ENCODE measurements at places on chromosomes 5 and 9. TPM values are rescaled to one million over a fixed set of nuclear protein-coding genes. Genes with fewer than 3 reads are reported as not detected.

The PCDHB4 gene
- 1.7 TPM for polyA plus RNA-seq

The SLC45A2 gene
- 0.17 TPM for polyA plus RNA-seq

The PCDHA6 gene
- polyA plus RNA-seq = 0.36 TPM

The EGFLAM gene
- polyA plus RNA-seq = 10.8 TPM

The NUTM2G gene
- polyA plus RNA-seq = 0.67 TPM

- peak; percentile 5 for DNase-seq
These were observed 13.9 kb downstream of the ALDOB start for GRCh38 chr9:101421653-101422065.

DNA sequence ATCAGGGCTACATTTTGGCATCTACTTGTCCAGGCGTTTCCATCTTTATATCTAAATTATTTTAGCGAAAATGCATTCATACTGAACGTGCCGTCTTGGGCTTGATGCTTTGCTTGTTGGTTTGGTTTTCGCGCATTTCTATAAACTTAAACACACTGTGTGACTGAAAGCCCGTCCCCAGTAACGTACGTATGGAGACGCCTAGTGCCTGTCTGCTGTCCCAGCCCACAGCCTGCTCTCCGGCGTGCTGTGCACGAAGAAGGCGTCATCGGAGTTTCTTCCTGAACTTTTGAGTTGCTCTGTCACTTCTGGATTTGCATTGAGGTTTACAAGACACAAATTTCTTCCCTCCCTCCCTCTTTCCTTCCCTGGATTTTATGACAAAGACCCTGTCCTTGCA is 40.6 kb upstream of the IRX4 start:
- DNase-seq = no peak

DNA sequence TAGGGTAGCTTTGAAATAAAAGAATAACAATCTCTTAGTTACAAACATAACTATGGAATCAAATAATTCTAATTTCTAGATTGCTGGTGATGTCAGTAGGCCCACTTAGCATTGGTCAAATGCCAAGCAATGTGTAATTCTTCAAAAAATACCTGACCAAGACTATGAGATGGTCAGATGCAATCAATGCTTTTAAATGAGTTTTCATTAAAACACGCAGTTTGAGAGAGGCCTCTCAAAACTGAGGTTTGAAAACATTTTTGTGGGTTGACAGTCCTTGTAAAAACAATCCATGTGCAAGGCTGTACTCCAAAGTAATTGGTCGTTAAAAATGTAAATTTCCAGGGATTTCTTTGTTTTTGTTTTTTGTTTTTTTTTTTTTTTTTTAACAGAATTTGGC is 1.2 kb upstream of the RLN2 start:
- no peak for DNase-seq

DNA sequence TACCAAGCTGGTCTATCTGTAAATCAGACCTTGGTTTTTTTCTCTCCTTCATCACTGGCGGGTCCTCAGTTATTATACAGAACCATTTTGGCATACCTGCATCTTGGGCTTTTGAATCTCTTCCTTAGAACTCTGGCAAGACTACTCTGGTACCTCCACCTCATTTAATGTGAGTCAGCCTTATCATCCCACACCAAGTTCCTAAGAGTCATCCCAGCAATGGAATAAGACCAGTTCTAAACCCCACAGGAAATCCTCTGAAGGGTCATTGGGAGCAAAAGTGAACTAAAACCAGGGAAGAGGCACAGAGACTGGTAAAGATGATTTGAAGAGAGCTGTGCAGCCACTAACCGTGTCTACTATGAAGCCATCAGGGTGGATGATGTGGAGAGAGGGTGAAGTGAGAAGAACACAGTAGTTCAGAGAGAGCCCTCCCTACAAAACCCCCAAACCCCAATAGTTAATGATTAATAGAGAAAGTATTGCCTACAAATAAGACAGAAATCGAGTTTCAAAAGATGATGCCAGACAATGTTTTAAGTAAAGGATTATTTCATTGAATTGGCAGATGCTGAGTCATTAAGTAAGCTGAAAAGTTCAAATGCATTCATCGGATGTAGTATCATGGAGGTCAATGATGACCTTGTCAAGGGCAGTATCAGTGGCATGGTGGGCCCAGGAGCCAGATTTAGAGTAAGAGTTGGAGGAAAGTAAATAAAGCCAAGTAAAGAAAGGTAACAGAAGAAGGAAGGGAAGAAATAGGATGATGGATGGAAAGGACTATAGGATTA is 85.4 kb downstream of the PCSK1 start:
- DNase-seq = no peak

- DNase-seq = no peak
These were observed 205.6 kb downstream of the GADD45G start for GRCh38 chr9:89810431-89810830.

Data from right lung (tissue), 10 donors.